ENCODE measurements at places on chromosomes 3 and 15.

DNA sequence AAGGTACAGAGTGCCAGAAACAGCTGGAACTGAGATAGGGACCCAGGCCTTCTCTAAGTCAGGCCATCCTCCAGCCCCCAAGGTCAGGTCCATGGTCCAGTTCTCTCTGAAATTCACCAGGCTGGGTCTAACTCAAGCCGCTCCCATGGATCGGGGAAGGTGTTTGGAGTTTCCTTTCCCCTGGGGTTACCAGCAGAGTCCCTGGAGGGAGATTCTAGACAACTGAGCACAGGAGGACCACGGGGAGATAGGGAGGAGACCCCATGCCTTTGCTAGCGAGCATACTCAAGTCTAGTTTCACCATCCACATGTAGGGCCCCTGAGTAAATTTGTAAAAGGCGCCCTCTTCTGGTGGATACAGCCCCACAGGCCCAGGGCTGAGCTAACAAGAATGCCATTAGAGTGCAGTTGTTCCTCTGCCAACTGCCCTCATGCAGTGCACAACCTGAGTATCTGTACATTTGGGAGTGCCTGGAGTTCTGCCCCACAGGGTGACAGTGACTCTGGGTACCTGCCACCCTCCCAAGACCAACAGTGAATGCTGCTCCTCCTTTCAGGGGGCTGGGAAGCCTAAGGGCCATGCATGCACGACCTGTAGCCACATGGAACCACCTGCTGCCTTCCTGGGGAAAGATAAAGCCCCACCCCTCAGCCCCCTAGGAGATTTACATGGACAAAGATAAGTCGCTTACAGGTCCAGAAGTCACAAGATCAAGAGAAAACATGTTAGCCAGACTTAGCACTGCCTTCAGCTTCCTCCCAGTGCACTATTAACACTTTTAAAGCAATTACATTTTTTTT, 89.0 kb downstream of the IQSEC1 start:
- no peak for DNase-seq

DNA sequence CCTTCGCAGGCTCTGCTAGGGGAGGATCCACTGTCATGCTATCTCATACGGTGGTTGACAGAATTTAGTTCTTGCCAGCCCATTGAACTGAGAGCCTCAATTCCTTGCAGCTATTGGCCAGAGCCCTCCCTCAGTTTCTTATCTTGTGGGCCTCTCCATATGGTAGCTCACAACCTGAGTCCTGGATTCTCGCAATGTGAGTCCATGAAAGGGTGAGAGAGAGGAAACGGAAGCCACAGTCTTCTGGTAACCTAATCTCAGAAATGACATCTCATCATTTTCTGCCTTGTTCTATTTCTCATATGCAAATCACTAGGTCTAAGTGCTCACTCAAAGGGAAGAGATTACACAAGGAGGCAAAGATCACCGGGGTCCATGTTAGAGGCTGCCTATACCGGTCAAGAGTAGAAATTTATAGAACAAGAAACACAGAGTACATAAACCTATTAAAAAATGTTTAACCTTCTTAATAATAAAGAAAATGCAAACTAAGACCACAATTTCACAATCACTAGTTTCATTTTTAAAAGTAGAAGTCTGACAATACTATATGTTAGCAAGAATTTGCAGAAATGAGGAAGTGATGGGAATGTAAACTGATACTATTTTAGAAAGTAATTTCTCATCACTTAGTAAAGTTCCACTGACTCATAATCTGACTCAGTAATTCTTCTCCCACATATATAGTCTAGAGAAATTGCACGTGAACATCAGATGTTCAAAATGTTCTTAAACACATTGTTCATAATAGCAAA, 378.4 kb upstream of the AGTR1 start:
- no peak for DNase-seq

DNA sequence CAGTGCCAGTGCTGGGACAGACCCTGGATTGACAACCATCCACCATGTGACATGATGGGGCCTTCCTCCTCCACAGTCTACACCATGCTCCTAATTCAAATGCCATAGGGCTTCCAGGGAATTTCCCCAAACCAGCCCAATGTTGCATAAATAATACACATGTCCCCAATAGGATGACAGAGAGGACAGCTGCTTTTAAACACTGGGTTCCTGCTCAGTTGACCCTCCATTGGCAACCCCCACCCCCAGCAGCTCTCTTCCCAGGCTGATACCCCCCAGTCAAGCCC, 28.3 kb upstream of the ATP2B2 start:
- no peak for DNase-seq

GRCh38 chr3:47961815-47962606, 54.2 kb downstream of the MAP4 start:
- no peak for DNase-seq

- DNase-seq: no peak
Observed at GRCh38 chr3:191509078-191509477, 48.1 kb downstream of the PYDC2 start.

GRCh38 chr3:110932567-110932966, 139.0 kb upstream of the NECTIN3 start:
- no peak for DNase-seq

DNA sequence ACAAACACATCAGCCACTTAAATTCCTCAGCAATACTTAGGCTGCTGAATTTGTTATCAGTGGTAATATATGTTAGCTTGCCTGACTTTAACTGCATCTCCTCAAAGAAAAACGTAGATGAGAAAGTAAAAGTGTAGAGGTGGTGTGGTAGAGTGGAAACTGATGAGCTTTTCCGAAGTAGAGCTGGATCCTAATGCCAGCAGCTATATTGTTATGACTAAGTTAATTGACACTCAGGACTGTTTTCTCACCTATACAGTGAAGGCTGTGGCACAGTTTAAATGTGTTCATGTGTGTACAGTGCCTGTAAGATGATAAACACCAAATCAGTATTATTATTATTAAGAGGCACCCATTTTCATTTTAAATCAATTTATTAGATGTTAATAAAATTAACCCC, 174.9 kb downstream of the TNIK start:
- DNase-seq: no peak

Measured in cerebellar nuclear complex (tissue), 1 donor.